Iris pigment epithelial cell (primary cell): ENCODE measurements at places on chromosomes 5 and 9.
A peak's percentile ranks its signal among the peaks of the same experiment; 100 is the strongest.

- no peak for DNase-seq
These were observed 296.6 kb downstream of the FBXL7 start for GRCh38 chr5:15796557-15796956.

DNA sequence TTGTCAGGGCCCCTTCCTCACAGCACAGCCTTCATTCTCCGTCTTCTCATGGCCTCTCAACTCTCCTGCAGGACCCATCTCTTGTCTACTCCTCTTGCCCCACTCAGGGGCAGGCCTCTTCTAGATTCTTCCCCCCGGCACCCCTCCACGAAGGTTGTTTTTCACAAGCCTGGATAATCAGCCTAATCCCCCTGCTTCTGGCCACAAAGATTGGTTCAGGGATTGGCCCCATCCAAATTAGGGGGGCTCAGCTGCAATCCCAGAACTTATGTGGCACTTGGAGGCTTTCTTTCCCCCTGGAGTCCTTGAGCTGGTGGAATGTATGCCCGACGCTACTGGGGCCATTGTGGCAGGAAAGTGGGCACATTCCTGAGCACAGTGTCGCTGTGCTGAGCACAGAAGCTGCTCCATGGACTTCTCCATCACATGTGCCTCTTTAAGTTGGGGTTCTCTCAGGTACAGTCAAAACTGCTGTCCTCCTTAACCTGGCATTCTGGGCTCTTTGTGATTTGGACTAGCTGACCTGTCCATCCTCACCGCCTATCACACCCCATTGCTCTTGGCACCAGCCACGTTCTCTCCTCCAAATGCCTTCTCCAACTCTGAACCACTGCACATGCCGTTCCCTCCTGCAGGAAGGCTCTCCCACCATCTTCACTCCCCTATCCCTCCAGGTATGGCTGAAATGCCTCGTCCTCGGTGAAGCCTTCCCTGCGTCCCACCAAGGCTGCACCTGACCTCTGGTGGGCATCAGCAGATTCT, 66.8 kb upstream of the RNF130 start:
- no peak for DNase-seq

- no peak for DNase-seq
These were observed 107.8 kb upstream of the ADAMTSL1 start for GRCh38 chr9:18366184-18366583.

DNA sequence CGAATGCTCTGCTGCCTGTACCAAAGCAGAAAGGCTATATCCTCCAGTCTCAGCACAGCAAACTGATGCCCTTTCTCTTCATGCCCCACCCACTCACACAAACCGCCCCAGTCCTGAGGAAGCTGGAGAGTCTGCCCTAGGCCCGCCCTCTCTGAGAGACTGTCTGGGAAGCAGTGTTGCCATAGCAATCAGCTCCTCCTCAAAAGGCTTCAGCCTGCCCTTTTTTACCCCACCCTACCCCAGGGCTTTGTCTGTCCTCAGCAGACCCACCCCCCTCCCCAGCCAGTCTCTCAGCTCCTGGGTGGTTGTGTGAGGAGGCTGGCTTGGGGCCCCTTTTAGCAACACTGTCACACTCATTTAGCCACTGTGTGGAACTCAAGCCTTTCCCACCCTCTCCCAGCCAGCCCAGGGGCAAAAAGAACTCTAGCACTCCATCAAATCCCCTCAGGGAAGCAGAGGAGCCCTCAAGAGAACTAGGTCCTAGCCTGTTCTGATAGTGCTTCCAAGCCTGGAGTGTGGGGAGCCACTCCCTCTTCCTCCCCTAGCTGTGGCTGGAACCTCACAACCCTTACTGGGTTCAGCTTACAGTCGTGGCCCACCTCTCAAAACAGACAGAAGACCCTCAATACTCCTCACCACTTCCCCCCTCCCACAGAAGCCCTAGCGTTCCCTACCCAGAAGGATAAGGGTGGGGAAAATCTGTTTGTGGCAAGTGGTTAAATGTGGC, 1.4 kb downstream of the ATOSB start:
- peak; percentile 99 for DNase-seq

DNA sequence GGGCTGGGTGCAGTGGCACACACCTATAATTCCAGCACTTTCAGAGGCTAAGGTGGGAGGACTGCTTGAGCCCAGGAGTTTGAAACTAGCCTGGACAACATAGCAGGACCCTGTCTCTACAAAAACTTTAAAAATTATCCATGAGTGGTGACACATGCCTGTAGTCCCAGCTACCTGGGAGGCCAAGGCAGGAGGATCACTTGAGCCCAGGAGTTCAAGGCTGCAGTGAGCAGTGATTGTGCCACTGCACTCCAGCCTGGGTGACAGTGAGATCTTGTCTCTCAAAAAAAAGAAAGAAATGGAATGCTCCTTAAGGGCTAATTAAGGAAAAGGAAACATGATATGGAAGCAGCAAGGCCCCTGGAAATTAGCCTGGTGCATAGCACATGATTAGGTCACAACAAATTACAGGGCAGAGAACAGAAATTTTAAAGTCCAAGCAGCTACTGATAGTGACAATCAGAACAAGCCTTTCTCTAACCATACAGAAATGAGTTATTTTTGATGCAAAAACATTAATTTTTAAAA, 19.5 kb downstream of the ANKH start:
- DNase-seq: no peak

GRCh38 chr5:169906745-169907649, 73.3 kb downstream of the INSYN2B start:
- no peak for DNase-seq

DNA sequence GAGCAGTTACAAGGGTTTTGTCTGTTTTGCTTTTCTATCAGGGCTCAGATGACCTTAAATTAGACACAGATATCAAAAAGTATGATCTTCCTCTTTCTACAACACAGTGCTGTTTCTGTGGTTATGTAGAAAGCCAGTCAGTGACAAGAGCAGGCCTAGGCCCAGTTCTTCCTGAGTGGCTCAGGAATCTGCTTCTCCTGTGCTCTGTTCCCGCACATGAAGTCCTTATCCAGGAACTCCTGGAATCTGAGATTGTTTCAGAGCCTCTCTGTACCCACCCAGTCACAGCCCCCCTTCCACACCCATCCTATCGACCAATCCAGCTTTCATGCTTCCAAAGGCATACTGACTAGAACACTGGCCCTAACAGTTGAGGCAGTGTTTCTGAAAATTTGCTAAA, 40.4 kb upstream of the SMU1 start:
- DNase-seq: peak; percentile 34

DNA sequence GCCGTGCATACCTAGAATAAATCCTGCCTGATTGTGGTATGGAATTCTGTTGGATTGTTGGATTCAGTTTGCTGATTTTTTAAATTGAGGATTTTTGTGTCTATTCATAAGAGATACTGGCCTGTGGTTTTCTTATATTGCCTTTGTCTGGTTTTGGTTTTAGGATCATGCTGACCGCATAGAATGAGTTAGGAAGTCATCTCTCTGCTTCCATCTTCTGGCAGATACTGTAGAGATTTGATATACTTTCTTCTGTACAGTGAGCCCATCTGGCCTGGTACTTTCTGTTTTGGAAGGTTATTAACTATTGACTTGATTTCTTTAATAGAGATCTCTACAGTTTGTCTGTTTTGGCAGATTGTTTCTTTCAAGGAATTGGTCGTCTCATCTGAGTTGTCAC, 14.7 kb downstream of the CEP72 start:
- DNase-seq: peak; percentile 18

GRCh38 chr5:67793418-67793817, 422.1 kb upstream of the PIK3R1 start:
- no peak for DNase-seq

- no peak for DNase-seq
These were observed 1217.3 kb downstream of the MAT2B start for GRCh38 chr5:164722702-164723101.

- peak; percentile 30 for DNase-seq
These were observed 18.2 kb upstream of the STK32A start for GRCh38 chr5:147216552-147217154.

GRCh38 chr9:89751079-89751825, 146.4 kb downstream of the GADD45G start:
- no peak for DNase-seq

DNA sequence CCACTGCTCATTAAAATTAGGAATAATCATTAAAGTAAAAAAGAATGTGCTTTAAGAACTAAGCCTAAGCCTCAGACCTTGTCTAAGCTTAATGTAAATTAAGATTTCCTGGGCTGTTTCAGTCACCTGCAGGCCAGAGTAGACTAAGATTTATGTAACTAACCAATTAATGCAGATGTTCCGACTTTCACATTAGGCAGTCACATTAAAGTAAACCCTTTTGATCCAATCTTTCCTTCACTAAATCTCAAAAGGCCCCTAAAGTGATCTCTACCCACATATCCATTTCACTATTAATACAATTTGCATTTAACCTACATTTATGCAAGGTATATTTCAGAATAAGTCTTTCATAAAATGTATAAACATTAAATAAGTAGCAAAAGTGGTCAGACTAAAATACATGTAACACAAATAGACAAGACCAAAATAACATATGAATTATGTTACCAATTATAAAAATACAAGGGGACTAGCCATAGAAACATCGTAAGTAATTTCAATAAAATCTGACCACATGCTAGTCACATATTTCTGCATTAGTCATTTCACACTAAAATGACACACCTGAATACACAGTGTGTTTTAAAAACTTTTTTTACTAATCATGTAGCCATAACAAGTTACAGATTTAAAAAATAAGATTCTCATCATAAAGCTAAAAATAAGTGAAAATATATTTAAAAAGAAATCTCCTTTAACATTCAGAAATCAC, 7.7 kb downstream of the NR3C1 start:
- DNase-seq: no peak

GRCh38 chr5:117488976-117489500, 914.4 kb upstream of the SEMA6A start:
- DNase-seq: no peak

GRCh38 chr5:35136386-35136785, 88.6 kb upstream of the AGXT2 start:
- DNase-seq: peak; percentile 85

DNA sequence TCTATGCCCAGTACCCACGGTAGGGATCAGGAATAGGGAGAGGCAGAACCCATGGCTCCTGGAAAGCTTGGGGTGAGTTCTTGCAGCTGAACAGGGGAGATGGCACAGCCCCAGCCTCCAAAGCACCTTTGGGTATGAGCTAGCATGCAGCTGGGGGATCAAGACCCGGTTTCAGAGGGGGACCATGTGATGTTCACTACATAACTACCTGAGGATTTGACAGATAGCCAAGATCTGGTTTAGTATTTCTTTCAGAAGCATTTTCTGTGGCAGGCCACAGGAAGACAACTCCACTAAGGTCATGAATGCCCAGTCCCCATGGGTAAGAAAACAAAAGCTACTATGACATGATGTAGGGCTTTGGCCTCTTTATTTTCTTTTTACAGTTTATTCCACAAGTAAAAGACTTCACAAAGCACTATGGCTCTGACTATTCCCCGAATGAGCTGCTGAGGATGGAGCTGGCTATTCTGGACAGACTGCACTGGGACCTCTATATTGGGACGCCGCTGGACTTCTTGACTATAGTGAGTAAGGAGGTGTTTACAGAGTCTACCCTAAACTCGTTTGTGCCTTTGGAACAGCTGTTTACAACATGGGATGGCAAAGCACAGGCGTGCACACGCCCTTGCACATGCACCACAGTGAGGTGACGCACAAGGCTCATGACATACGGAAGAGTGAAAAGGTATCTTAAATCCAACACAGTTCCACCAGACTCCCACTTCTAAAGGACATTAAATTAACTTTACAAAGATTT, 3.4 kb downstream of the CCNI2 start:
- no peak for DNase-seq

DNA sequence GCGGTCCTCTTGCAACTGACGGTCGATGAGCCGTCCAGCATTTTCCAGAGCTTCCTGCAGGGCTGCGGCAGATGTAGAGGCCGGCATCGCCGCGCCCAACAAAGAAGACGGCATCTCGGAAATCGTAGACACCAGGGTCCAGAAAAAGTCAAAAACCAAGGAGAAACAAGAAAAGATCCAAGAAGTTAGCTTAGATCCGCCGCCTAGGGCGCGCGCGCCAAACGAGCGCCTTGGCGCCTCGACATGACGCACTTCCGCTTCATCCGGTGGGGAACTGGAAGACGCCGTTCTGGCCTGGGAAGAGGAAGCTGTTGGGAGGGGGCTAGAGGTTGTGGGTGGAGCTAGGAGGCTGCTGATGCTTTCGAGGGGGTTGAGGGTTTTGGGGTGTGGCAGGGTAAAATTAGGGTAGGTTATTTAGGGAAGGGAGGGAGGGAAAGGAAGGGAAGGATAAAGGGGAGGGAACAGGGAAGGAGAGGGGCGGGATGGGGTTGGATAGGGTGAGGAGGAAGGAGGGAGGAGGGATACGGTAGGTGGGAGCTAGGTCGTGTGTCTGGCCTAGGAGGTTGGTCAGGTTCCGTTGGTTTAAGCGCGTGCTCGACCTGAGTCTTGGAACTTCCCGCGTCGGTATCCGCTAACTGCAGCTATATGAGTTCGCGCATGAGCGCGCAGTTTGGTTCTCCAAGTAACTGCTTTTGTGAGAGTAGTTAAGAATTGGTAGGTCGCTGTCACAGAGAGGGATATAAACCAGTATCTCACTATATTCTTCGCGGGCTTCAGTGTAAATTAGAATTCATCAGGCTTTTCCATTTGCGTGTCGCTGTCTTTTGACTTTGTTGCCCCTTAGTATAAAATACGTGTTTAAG, at the start of gene NUP155:
NUP155 (minus strand) TSS at position 243 of the 863 bp plus-strand sequence; CDS start at position 114, 129 bp downstream.
- peak; percentile 97 for DNase-seq

DNA sequence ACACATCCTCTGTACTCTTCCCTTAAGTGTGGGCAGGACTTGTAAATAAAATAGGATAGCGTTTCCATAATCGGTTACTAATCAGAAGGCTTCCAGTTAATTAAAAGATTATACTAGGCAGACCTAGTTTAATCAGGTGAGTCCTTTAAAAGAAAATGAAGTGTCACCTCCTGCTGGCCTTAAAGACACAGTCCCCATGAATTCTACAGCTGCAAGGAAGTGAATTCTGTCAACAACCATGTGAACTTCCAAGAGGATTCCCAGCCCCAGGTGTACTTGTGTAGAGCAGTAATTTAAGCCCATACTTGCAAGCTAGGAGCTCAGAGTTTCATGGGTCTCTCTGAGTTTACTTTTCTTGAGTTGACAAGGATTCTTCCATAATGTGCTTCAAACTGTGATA, 918.3 kb downstream of the DTWD2 start:
- no peak for DNase-seq

DNA sequence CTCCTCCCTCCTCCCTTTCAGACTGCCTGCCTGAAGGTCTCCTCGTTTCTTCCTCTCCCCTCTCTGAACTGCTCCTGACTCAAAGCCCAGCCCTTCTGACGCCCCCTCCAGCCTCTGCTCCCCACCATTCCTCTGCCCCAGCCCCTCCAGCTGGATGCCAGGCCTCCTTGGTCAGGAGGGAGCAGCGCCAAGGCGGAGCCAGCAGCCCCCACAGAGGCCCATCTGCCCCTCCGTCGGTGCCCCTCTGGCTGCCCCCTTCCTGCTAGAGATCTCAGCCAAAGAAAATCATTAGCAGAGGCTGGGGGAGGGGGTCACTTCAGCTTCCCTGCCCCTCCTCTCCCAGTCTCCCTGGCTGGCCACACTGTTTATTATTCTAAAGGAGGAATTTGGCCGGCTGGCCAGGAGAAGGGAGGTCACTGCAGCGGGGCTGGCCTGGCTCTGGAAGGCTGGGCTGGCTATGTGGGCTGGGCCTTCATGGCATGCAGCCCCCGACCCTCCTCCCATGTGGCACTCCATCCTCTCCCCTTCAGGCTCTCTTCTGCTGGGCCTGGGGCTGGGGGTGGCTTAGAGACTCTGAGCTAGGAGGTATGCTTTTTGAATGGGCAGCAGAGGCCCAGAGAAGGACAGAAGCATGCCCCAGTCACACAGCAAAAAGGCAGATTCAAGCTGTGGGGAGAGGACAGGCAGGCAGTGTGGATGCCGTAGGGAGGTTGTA, 16.9 kb downstream of the PDGFRB start:
- DNase-seq: peak; percentile 92
